ENCODE measurements at places on chromosomes 7 and 10.

DNA sequence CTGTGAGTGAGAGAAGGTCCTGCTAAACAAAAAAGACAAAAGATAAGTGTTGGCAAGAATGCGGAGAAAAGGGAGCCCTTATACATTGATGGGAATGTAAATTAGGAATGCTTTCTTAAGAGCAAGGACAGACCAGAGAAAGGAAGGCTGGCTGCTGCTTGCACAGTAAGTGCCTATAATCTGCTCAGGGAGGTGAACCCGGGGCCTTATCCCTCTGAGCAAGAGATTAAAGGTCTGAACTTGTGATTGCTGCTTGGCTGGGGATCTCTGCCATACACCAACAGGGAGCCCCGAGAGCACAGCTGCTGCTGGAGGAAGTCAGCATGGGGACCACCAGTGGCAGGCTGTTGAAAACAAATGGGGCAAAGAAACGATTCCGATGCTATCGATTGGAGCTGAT, 32.0 kb upstream of the CRTAC1 start:
- no peak for DNase-seq

GRCh38 chr10:5079306-5079830, 14.8 kb upstream of the AKR1C3 start:
- DNase-seq, result no peak

DNA sequence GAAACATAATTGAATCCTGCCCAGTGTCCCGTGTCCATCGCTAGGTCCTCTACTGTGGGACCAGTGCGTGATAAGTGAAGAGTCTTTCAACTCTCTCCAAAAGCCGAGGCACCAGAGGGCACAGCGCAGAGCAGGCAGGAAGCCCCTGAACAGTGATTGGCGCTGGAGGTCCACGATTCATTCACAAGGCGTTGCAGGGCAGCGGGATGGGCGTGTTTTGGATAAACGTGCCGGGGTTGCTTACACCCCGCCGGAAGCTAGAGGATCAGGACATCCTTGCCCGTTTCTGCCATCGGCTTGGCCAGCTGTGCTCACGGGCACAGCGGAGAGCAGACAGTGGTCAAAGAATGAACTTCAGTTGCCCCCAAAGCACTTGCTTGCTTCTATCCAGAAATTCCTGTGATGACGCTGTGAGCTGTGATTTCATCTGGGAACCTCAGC, 86.0 kb upstream of the PFKP start:
- no peak for DNase-seq

DNA sequence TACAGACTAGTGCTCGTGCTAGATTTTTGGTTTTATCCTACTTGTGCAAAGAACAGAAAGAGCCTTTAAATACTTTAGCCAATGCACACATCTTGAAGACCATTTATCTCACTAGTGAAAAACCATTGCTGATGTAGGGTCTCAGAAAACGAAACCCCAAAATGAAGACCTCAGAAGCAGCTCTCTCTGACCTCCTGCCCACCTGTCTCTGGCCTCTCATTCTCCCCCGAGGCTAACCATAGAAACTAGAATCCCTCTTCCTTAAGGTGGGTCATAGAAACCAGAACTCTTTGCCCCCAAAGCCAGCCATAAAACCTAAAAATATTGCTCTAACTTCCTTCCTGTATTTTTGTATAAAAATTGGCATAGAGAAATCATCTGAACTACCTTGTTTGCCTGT, 112.2 kb downstream of the KIF20B start:
- no peak for DNase-seq

DNA sequence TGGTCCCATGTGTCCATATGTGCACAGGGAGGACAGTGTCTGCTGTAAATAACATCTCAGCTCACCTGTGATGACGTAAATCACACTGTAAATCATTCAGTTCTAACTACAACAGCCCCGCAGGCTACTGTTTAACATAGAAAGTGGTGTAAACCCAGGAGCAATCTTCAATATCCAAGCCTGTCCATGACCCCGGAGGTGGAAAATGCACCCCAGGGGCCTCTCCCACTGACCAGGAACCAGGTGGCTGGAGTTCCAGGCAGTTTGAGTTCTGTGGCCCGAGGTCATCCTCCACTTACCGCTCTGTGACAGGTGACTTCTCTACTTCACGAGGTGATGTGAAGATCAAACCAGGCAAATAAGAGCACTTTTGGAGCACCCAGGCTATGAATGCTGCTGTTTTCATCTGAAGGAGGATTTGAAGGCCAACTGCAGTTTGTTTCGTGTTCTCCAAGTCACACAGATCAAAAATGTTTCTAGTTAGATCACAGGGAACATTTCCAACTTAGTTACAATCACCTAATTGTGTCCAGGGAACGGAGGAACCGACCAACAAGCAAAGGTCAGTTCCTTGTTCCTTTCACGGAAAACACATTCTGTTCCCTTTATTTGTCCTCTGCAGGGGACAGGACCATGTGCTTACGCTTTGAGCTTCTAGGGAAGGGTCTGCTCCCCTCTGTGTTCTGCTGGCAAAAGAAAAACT, 131.8 kb downstream of the WDR37 start:
- no peak for DNase-seq

DNA sequence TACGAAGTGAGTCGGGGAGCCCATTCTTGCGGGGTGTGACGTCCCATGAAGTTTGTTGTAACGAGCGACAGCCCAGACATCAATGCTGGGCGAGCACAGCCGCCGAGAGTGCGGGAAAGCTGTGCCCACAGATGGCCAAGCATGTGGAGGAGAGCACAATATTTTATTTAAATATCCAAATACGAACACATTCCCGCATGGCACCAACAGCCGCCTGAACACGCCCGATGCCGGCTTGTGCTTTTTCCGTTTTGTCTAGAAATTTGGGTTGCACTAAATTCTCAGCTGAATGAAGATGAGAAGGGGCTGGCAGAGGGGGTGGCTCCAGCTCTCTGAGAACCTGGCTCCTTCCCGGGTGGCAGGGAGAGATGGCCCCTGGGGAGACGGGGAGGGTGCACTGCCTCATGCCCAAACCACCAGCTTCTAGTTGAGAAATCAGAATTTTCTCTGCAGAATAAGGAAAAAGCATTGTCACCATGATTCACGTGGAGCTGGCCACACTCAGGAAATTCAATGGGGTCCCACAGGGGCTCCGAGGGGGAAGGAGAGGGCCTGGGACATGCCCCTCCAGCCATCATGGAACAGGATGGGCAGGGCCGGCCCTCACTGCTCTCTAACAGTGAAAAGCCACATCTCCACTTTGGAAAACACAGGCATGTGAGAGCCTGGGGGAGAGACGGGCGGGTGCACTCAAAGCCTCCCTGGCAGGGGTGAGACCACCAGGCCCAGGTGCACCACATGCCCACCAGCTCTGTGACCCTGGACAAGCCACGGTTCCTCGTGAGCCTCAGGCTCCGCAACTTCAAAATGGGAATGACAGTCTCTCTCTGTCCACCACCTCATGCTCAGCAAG, 48.3 kb downstream of the EBF3 start:
- no peak for DNase-seq

- no peak for DNase-seq
Measured at GRCh38 chr10:1054684-1055083, 1.5 kb upstream of the WDR37 start.

GRCh38 chr10:119997429-119997828, 104.9 kb downstream of the SEC23IP start:
- DNase-seq, result no peak

All from activated naive CD4-positive, alpha-beta T cell (primary cell).